ENCODE measurements at places on chromosomes 7 and 10.

DNA sequence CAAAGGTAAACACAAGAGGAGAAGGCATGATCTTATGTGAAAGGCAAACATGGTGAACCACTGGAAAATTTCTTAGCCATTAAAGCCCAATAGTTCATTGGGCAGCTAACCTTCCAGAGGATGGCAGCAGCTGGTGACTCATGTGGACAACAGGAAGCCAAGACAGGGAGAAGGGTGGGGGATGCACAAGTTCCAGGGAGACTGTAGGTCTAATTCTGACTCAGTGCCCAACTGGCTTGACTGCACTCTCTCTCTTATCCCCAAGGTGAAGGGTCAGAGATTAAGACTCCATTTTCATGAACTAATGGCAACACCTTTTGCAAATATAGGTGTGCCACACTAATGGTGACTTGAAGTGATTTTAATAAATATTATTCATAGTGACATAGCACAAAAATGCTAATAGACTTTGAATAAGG is 47.9 kb upstream of the SLC35B4 start:
- DNase-seq, result no peak

DNA sequence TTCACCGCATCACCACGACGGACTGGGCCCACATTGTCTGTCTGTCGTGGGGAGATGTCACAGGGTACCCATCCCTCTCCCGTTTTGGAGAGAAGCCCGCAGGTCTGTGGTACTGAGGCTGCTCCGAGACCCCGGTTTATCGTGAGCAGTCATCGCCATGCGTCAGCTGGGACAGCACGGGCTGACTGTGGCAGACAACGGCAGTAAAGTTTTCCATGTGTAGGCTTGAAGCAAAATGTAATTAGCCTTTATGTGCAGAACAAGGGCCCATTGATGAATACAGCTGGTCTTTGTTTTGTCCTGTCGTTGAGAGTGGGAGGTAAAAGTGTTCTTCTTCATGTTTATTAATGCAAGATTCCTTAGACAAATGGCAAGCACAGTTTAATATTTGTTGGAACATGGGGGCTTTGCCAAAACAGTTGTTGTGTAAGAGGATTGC is 167.4 kb upstream of the SH2B2 start:
- DNase-seq, result no peak

GRCh38 chr7:81783818-81784217 is 14.0 kb upstream of the HGF start:
- no peak for DNase-seq

GRCh38 chr7:6725003-6725402 is 18.3 kb upstream of the ZNF12 start:
- no peak for DNase-seq

DNA sequence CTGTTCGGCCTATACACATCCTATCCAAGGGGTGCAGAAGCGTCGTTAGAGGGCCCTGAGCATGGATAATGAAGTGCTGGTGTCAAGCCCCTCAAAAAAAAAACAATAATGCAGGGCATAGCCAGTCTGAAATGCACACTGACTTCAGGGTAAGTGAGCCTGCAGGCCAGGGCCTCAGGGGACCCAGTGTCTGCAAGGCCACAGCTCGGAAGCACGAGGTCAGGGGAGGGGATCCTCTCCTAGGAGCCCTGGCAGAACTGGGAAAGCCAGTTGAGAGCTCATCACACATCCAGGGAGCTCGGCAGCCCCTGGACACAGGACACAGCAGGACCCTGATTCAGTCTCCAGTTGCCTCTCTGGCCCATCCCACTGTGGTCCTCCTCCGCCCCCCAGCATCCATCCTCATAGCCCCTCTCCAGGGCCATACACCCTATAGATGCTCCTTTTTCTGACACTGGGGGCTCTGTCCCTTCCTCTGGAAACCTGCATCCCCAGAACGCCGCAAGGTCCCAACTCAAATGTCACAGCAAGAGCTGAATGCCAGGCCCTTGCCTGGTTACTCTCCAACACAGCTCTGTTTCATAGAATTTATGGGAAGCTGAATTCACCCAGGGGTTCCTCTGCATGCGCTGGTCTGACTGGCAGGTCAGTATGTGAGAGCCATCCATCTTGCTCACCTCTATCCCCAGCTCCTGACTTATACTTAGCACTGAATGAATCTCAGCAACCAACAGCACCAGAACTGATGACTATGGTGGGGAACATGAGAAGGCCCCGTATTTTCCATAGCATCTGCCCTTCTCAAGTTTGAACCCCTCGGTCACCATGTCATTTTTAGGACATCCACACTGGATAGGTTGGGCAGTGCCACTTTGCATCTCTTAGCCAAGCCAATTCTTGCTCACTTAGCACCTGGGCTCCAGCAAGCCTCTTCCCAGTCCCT is 717.0 kb upstream of the IGFBP3 start:
- no peak for DNase-seq

Data from activated CD4-positive, alpha-beta T cell treated with anti-CD3 and anti-CD28 coated beads, Interleukin-2, Interleukin-6, amounts not matched to agents 100 ng/mL and 50 ng/mL, durations not matched to agents 16 hours and 8 hours (primary cell).